ENCODE measurements at places on chromosomes 5 and 9. TPM values are rescaled to one million over a fixed set of nuclear protein-coding genes. Genes with fewer than 3 reads are reported as not detected.

DNA sequence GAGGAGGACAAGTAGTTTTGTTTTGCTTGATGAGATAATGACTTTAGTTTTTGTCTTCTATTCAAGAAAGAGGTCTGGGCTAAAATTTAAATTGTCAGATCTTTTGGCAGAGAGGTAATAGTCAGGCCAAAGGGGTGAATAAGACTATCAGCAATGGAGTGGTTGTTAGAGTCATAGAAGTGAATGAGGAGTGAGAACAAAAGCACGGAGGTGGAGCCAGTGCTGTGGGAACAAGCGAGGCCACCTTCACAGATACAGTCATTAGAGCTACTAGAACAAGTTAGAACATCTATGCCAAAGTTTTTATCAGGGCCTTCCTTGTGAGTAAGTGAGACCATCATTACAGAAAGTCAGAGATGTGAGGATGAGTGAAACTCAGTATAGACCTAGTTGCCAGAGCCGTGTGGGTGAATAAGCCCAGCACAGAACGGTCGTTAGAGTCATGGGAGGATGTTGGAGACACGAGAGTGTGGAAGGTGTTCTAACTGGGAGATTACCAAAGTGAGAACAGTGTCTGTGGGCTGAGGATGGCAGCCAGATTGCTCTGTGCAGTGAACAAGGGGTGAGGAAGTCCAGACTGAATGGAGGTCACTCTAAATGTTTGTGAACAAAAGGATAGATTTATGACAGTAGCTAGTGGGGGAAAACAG lies 135.1 kb downstream of the RPS23 start:
- no peak for DNase-seq

DNA sequence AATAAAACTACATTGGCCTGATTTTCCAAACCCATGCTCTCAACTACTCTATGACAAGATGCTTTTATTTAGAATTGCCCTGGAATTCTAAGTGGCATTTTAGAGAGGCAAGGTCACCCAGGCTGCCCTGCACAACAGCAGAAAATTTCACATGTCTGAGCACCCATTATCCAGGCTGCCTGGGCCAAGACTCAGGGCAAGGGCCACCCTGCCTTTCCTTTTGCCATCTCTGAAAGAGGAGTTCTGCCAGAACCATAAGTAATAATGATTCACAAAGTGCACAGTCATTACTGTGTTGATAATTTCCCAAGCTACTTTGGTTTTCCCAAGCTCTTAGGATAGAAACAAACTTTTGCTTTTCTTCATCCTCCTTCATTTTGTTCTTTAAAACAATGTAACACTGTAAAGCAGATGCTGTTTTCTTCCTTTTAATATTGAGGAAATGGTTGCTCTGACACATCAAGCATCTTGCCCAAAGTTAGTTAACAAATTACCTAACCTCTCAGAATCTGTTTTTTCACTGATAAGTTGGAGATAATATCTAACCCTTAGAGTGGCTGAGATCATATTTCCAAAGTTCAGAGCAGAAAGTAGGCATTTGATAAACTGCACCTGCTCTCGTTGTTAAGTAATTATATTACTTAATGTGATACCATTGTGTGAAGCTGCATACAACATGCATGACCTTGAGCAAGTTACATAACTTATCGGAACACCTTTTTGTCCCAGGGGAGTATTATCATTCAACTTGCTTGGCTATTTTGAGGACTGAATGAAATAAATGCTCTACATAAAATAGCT lies 325.6 kb downstream of the PRELID2 start:
- DNase-seq, result no peak

DNA sequence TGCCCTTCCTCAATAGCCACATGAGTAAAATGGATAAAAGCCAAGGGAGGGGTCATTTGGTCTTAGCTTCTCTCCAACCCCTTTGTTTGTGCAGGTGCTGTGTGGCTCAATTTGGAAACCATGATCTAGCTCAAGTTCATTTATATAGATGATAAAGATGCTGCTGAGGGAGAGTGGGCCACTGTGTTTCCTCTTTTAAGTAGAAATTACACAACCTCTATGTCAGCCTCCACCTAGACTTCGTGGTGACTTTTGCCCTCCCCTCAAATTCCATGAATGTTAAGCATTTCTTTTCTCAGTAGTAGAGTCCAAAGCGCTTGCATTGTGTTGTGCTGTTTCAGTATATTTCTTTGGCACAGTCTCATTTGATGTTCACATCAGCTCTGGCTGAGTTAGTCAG lies 241.4 kb downstream of the ARHGAP26 start:
- no peak for DNase-seq

DNA sequence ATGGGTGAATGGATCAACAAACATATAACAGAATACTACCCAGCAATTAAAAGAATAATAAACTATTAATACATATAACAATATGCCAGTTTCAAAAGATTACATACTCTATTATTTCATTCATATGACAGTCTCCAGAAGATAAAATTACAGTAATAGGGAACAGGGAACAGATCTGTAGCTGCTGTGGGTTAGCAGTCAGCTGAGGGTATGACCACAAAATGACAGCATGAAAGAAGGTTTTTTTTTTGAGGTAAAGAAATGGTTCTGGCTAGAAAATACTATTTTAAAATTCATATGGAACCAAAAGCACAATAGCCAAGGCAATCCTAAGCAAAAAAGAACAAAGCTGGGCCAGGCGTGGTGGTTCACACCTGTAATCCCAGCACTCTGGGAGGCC lies 73.0 kb upstream of the NR5A1 start:
- no peak for DNase-seq

DNA sequence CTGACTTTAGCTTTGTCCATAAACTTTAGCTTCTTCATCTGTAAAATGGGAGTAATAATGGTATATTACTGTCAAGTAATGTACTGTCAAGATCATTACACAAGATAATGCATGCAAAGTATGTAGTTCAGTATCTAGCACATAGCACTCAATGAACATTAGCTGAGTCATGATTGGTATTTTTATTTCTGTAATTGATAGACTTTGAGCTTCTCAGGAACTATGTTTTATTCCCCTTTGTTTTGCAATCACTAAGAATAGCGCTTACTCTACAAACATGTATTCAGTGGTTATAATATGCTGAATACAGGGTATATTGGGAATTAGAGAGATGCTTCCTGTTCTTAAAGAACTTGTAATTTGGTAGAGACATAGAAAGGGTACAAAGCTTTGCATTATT lies 142.3 kb upstream of the KLF9 start:
- DNase-seq, result no peak

- DNase-seq, result no peak
These were observed 156.3 kb downstream of the ESM1 start for GRCh38 chr5:54829102-54829501.

- no peak for DNase-seq
These were observed 49.1 kb upstream of the GADD45G start for GRCh38 chr9:89555451-89556375.

PITX1 gene
- 0.39 TPM for total RNA-seq

SLC46A2 gene
- 0.18 TPM for total RNA-seq

TEX48 gene
- not detected for total RNA-seq

GALNT10 gene
- total RNA-seq, result 42.9 TPM

INSL4 gene
- not detected for total RNA-seq
